ENCODE measurements at places on chromosomes 4 and X.

- no peak for DNase-seq
Measured at GRCh38 chr4:40842725-40843423, 93.1 kb downstream of the NSUN7 start.

DNA sequence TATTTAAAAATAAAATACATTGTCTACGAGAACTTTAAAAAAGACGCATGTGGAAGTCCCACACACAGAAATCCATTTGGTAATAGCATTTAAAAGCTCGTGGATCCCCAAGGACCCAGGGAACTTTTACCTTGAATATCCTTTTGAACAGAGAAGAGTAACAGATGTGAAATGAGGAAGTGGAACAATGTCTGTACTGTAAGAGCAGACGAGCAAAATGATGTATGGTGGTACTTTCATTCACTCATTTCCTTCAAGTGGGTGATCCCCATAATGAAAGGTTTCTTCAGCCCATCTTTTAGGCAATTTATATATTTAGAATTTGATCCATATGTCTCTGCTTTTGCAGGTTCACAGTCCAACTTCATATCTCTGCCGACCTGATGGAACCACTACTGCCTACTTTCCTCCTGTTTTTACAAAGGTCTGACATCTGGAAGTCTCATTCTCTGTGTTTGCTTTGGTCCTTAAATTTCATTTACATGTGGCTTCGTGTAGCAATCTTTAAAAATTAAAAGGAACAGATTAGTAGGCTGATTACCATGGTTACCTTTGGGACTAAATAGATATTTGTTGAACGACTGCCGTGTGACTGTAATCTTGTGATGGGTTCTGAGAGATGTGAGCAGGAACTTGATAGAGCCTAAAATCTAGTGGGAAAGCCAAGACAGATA, 188.4 kb downstream of the PALLD start:
- DNase-seq, result no peak

DNA sequence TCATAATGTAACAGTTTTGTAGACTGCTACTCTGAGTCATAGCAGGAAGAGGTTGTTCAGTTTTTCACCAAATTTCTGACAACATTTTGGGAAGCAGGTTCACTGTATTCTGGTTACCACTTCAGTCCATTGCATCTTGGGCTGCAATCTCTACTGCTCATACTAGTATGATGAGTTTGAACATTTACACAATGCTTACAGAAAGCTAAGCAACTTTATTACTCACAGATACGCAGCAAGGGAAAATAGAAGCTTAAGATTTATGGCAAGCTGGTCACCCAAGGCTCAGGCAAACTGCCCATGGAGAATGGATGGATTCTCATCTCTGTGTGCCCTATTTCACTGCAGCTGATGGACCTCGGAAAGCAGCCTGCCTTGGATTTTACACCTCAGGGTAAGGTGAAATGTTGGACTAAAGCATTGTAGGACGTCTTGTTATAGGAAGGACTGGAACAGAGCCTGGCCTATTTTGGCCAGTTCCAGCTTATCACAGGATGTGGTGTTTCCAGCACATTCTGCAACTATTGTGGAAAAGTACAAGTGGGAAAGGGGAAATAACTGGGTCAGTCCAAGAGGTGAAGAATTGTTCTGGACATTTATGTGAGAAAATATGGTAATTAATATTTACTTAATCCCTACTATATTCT, 887.1 kb upstream of the AGA start:
- DNase-seq, result no peak

GRCh38 chr4:856225-856901, 30.4 kb upstream of the CPLX1 start:
- no peak for DNase-seq

GRCh38 chrX:66601522-66601921, 37.4 kb downstream of the EDA2R start:
- DNase-seq, result no peak

DNA sequence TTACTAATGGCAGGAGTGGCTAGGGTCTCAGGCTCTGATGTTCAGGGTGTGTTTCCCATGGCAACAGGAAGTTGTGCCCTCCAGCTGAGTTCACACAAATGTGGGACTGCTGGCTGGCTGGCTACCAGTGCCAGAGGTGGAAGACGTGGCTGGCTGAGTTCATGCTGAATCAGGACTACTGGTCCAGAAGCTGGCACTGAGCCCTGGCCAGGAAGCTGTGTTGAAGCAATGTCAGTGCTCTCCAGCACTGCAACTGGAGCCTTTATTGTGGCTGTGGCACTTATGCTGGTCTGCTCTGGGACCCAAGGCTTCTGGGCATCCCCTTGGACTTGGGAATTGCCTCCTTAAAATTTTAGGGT, 42.0 kb upstream of the ZXDA start:
- DNase-seq, result no peak

GRCh38 chrX:15616531-15616930, 15.8 kb upstream of the ACE2 start:
- DNase-seq, result no peak

DNA sequence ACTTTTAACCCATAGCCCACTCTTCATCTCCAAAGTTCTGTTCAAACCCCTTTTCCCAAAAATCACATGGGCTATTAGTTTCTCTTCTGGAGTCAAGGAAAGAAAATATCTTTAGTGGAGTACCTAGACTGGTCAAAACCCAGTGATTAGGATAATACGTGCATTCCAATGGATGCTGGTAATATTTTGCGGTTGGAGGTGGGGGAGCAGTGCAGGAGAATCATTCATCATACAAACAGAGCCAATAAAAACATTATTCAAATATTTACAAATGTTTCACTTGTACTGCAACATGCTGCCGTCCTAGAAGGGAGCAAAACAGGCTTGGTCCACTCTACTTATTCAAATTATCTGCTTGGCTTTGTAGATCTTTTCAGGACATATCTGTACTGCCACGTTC, 57.2 kb upstream of the RAB9B start:
- DNase-seq, result no peak
